T-helper 2 cell (primary cell): ENCODE measurements at places on chromosomes 2 and 18.

GRCh38 chr2:208099682-208100470 lies 24.4 kb downstream of the CRYGD start:
- no peak for DNase-seq

GRCh38 chr2:147500229-147500628 lies 344.6 kb upstream of the ACVR2A start:
- DNase-seq, result no peak

DNA sequence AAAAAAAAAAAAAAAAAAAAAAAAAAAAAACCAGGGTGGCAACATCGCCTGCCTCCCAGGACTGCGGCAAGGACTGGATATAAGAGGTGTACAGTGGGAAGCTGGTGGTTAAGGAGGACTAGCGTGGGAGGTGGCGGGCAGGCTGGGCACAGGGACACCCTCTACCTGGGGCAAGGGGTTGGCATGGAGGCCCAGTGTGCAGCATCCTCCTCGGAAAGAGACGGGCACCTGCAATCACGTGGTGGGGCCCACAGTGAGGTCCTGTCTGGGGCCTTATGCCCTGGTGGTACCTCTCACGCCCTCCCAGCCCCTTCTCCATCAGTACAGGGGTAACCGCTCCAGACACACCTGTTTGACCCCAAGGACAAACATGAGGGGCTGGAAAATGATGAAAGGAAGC lies 27.9 kb downstream of the PXDN start:
- no peak for DNase-seq

- DNase-seq, result no peak
Observed at GRCh38 chr18:58604311-58604710, 24.6 kb downstream of the ALPK2 start.

DNA sequence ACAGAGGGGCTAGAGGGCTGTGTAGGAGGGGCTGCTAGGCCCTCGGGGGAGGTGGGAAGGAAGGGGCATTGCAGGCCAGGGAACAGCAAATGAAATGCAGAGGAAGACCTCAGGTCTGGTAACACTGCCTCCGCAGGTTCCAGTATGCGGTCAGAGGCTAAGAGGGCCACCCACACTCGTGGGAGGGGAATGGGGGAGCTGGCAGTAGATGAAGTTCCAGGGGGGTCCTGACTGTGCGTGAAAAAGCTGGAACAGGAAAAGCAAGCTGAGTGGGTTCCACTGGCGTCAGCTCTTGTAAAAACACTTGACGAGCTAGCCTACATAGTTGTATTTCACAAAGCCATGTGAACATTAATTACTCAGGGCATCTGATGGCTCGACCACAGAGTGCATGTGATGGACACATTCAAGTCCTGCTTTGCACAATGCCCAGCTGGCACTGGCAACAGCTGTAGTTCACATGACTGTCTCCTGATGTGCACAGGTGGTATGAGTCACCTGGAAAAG lies 29.0 kb upstream of the PTPN4 start:
- DNase-seq, result no peak

DNA sequence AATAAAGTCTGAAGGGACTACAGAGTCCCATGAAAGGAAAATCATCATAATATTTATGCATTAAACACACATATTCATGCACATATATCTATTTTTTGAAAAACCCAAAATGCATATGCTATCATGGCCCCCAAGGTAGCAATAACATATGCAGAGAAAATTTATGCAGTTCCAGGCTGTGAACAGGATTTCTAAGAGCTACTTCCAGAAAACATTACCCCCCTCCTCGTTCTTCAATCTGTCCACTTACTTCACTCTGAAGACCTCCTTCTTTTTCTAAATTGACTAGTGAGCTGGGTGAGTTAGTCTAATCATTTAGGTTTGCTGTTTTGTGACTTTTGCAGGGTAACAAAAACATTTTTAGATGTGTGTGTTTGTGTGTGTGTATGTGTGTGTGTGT lies 376.4 kb upstream of the ZEB2 start:
- no peak for DNase-seq
